ENCODE measurements at places on chromosomes 5 and 9.

DNA sequence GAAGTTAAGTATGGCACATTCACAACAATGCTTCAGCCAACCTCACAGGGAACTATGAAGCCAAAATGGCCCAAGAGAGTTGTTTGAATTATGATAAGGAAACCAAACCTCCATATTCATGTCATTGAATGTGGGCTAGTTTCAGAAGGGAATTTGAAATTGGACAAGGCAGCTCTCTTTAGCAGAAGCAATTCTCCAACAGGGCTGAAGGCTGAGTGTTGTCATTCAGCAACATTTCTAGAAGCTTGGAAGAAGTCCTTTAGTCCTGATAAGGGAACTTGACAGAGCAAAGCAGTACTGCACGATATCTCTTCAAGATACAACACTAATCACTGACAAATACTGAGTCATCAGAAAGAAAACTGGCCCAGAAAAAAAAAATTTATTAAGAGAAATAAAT is 115.4 kb downstream of the SLC25A46 start:
- no peak for DNase-seq

DNA sequence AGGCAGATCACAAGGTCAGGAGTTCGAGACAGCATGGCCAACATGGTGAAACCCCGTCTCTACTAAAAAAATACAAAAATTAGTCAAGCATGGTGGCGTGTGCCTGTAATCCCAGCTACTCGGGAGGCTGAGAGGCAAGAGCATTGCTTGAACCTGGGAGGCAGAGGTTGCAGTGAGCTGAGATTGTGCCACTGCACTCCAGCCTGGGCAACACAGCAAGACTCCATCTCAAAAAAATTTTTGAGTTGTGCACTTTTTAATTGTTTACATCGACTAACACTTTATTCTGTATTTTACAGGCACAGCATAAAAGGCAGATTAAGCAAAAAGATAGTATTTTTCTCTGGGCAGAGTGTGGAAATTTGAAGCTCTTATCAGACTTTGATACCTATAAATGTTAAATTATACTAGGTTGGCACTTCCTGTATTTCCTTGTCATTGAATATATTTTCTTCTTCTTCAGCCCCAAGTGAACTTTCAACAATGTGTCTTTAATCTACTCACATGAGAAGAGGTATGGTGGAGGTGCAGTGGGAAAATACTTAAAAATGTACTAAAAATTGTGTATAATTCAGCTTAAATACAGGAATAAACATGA is 180.6 kb upstream of the ELL2 start:
- no peak for DNase-seq

GRCh38 chr5:68371607-68372006 is 156.1 kb downstream of the PIK3R1 start:
- DNase-seq = no peak

DNA sequence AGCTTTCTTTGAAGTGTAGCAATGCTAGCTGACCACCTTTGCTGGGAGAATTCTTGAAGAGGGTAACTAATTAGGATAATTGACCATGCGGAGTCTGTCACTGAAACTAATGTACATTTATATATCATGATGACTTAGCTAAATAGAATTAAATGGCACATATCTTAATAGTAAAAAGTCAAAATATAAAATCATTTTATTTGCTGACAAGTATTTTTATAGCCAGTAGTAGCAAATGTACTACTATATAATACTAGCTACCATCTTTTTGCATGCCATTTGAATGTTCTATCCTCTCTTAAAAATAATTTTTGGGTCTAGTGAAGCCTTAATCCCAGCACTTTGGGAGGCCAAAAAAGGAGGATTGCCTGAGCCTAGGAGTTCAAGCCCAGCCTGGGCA is 605.8 kb upstream of the COX7C start:
- no peak for DNase-seq

DNA sequence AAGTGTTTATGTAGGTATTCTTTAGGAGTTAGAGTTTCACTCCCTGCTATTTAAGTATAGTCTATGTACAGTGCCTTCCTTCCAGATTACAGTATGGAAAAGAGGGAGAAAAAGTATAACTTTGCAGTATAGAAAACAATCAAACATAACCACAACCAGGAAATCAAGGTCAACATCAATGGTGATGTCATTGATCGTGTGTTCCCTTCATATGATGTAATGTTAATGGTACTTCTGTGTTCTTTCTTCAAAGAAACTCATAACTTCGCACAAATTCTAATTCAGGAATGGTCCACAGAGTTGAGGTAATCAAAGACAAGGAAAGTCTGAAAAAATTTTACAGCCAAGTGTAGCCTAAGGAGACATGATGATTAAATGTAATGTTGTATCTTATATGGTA is 961.1 kb upstream of the EDIL3 start:
- DNase-seq = no peak

- no peak for DNase-seq
Observed at GRCh38 chr5:114184006-114184405, 177.9 kb upstream of the KCNN2 start.

DNA sequence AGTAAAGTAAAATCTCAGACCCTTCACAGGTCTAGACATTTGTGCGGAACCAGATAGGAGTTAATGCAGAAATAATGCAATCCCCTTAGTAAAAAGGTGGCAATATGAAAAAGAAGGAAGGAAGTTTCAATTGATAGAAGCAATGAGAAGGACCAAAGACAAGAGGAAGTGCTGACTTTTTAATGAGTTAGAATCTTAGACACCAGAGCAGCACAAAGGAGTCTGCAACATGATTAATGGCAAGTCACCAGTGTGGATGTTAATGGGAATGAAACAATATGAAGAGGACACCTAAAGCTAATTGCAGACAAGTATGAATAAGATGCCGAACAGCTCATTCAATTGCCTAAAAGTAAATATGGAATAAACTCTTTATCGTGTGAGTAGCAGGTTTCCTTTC is 50.9 kb downstream of the MEGF9 start:
- no peak for DNase-seq

GRCh38 chr5:58076483-58077257 is 383.2 kb downstream of the PLK2 start:
- no peak for DNase-seq

DNA sequence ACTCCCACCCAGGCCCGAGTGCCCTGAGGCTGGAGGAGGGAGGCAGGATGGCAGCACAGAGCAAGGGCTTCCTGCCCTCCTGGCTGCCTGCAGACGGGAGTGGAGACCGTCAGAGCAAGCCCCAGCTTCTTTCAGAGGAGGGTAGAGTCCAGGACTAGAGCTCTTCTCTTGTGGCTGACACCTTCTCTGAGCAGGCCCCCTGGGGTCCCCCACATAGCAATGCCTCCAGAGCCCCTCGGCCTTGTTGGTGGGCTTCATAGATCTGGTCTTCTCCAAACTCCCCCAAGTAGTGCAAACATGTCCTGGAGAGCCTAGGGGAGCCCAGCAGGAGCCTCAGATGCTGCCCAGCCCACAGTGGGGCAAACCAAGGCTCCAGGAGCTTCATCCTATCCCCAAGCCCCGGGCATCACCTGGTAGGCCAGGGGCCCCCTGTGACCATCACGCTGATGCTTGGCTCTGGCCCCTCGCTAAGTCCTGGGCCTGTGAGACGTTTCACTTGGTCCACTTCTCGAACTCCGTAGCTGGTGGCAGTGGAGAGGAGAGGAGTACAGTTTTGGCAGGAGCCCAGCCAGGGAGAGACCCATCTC is 2.0 kb downstream of the MZB1 start:
- no peak for DNase-seq

GRCh38 chr9:109791747-109792146 is 11.7 kb downstream of the PALM2AKAP2 start:
- no peak for DNase-seq

DNA sequence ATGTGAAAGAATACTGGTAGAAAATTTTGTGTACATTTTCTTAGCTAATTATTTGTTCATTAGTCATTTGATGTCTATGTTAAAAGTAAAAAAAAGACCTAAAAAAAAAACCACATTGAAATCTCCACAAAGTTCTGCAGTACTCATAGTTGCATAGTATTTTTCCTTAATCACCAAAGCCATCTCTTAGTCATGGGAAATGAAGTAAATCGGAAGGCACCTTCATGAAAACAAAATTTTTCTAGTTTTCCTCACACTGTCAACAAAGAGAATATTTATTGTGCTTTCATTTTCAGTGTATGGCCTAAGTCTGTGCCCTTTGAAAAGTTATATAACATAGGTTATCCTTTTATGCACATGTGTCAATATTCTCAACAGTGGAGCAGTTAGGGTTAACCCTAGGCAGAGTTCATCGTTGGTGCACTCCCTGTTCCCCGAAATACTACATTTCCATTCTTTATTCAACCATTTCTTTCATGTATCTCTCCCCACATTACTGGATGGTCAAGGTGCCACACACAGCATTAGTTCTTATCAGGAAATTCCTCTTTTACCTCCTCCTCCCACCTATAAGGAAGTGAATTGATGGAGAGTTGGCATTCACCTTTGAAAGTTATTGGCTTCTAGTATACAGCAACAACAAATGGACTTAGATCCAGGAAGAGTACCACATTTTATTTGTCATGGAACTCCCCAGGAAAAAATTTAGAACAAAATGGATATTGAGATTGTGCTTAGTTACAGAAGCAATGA is 93.1 kb downstream of the NUDT12 start:
- no peak for DNase-seq

GRCh38 chr9:107218829-107219485 is 64.1 kb upstream of the RAD23B start:
- DNase-seq = no peak

DNA sequence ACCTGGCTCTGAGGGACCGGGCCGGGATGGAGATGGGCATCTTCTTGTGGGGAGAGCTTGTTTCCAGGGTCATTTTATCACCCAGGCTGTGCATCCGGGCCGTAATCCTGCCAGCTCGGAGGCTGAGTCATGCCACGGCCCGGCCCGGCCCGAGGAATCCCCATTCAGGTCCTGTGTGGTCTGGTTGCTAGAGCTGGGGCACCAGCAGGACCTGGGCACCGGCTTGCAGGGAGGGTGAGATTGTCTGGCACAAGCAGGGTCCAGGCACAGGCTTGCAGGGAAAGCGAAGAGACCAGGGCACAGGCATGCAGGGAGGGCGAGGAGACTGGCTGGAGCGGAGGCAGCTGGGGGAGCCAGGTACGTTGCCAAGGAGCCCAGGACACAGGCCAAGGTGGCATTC is 106.8 kb downstream of the RXRA start:
- DNase-seq = no peak

- no peak for DNase-seq
Observed at GRCh38 chr5:2353211-2353610, 398.3 kb downstream of the IRX2 start.

DNA sequence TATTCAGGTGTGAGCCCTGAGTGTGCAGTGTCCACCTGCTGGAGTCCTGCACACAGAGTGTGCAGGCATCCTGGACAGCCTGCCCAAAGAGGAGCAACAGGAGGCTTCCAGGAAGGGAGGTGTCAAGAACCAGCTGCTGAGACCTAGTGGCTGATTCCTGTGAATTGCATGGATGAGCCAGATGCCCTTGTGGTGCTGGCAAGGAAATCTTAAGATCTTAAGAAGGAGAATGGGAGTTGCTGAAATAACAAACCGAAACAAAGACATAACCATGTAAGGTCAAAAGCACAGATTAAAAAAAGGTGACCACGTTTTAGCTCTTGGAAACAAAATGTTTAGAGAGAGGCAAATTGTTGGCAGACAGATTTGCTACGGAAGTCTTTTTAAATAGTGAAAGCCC is 29.3 kb upstream of the RPS23 start:
- no peak for DNase-seq

DNA sequence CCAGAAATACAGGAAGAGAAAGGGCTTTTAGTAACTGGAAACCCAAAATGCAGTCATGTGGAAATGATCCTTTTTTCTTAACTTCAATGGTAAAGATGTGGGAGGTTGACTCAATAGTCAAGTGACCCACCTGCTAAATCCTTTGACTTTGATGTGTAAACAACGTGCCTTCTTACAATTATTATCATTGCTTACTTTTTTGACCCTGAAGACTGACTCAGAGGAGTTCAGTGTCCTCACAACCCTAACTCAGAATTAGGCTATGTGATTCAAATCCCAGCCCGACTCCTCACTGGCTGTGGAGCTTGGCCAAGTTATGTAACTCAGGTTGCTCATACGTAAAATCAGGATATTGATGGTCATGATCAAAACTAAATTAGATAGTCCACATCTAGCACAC is 27.9 kb downstream of the ANXA1 start:
- DNase-seq = no peak

DNA sequence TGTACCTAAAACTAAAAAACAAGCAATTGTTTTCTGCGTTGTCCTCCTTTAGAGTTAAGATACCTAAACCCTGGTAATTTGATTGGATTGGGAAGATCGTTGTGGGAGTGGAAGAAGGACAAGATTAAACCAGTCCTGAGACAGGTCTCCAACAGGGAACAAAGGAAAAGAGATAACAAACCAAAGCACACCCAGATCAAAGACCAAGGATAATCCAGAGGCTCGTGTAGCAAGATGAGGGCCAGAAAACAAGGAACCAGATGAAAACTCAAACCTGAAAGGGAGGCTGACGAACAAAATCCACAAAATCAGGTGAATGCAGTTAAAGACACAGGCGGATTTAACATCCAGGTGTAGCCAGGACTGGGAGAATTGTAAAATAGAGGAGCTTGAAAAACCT is 618.1 kb downstream of the SLCO4C1 start:
- no peak for DNase-seq

GRCh38 chr5:150404121-150404520 is 8.6 kb downstream of the CD74 start:
- no peak for DNase-seq

DNA sequence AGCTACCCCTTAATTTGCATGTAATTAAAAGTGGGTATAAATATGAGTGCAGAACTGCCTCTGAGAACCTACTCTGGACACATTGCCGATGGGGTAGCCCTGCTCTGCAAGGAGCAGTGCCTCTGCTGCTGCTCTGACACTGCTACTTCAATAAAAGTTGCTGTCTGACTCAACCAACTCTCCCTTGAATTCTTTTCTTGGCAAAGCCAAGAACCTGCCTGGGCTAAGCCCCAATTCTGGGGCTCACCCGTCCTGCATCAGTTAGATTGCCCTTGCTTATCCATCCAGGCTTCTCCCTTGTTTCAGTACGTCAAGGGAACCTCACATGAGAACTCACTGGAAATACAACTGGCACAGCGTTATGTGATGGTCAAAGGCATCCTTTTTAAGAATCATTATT is 44.1 kb downstream of the FBXL7 start:
- no peak for DNase-seq

GRCh38 chr5:165914456-165914855 is 2377.0 kb upstream of the WWC1 start:
- no peak for DNase-seq

- no peak for DNase-seq
Observed at GRCh38 chr5:132263548-132264261, 6.2 kb downstream of the PDLIM4 start.

DNA sequence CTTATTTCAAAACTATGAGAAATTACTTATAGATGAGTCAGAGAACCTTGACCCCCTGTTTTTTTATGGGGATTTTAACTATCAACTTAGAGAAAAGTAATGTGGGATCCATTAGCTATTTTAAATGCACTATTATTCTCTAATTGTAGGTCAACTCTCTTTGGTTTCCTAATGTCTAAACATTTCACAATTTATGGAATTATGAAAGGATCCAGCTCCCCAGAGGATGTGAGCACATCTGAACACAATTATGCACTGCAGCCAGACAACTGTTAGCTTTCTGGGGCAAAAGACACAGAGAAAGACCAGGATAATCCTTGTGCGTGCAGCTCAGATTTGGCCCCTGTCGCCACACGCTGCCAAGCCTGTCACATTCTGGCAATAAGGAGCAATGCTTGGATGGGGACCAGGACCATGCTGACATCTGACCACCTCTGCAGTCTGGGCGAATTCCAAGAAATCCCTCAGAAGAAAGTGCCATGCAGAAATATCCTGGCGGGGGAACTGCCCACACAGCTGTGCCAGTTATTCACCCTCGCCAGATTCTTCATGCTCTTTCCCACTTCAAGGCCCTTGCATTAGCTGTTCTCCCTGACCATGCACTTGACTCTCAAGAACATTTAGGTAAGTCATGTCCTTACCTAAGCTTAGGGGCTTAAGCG is 22.2 kb upstream of the CMBL start:
- peak; percentile 34 for DNase-seq
